ENCODE measurements at places on chromosomes 11 and 22. TPM values are rescaled to one million over a fixed set of nuclear protein-coding genes. Genes with fewer than 3 reads are reported as not detected.

DNA sequence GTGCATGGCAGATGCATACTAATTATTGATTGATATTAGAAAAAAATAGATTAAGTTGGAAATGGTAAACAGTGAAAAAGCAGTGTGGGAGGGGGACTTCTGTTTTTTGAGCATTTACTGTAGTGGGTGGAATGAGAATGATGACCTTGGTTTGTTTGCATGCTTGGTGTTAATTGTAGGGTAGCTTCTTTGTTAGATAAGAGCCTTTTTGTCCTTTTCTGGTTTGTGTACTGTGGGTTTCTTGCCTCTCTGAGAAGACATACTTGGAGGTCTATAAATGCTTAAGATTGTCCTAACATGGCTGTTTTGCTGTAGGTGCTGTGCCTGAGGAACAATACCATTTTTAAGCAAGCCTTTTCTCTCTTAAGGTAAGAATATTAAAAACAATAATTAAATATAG, 17.0 kb downstream of the MRPL48 start:
- DNase-seq, result no peak

DNA sequence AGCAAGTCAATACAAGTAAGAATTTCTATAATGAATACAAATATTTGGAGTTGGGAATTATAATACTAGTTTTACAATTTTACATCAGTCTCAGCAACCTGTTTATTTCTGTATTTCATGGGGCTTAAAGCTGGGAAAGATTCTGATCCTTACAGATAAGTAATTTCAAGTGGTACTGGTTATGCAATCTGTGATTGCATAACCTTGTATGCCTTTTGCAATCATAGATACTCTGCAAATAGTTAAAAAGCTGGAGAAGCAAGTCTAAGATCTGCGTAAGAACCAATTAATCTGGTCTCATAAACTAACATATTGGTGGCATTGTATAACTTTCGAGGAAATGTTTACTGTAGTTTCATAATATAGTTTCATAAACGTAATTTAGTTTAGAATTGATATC, 198.3 kb upstream of the PGR start:
- DNase-seq, result no peak

- no peak for DNase-seq
Observed at GRCh38 chr22:49468487-49469198, 359.0 kb downstream of the BRD1 start.

- DNase-seq, result no peak
Observed at GRCh38 chr11:12222055-12222792, 111.8 kb downstream of the MICAL2 start.

DNA sequence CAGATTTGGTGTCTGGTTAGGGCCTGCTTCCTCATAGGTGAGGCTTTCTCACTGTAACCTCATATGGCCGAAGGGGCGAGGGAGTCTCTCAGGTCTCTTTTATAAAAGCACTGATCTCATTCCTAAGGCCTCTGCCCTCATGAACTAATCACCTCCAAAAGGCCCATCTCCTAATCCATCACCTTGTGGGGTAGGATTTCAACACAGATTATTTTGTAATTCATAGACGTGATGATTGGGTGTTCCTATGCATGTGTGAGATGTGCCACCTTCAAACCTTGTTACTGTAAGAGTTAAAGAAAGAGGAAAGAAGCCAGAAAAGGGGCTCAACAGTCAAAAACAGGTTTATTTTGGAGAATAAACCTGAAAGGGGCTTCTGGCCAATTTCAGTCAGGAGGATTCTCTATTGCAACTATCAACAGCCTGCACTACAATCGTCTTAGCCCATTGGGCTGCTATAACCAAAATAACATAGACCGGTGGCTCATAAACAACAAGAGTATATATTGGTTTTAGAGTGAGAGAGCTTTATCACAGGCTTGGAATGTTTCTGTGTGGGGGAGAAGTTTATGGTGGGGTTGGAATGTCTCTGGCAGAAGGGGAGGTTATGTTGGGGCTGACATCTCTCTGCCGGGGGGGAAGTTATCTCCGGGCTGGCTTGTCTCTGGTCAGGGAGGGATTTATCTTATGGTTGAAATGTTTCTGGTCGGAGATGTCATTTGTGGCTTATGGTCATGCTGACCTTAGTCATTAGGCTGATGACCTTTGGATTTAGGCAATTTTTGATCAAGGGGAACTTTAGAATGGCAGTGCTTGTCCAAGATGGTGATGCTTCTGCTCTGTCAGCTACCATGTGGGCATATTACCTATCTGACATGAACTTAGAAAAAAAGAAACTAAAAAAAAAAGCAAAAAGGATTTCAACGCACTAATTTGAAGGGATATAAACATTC, 35.1 kb downstream of the CSF2RB start:
- DNase-seq, result no peak

DNA sequence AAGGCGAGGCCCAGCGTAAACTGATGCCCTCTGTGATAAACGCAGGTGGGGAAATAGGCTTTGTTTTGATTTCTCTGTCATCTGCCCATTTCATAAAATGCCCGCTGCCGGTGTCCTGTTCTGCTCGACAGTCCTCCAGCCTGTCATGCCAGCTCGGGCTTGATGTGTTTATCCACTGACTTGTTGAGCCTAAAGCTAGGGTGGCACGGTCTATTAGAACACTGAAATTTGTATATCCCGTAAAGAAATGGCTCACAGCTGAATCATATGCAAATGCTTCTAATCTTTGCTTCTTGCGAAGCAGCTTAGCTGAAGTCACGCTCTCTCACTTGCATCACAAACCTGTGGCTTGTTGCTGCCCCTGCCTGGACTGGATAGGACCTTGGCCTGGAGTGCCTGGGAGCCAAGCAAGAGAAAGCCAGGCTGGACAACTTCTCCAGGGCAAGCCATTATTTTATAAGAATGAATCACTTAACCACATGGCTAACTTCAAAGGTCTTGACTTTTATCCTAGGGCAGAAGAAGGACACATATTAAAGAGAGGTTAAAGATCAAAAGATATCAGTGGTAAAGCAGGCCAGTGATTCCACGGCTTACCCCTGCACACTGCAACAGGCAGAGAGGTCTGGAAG, 33.1 kb downstream of the EHF start:
- no peak for DNase-seq

GRCh38 chr22:42430528-42431125, 1.6 kb downstream of the NFAM1 start:
- no peak for DNase-seq

DNA sequence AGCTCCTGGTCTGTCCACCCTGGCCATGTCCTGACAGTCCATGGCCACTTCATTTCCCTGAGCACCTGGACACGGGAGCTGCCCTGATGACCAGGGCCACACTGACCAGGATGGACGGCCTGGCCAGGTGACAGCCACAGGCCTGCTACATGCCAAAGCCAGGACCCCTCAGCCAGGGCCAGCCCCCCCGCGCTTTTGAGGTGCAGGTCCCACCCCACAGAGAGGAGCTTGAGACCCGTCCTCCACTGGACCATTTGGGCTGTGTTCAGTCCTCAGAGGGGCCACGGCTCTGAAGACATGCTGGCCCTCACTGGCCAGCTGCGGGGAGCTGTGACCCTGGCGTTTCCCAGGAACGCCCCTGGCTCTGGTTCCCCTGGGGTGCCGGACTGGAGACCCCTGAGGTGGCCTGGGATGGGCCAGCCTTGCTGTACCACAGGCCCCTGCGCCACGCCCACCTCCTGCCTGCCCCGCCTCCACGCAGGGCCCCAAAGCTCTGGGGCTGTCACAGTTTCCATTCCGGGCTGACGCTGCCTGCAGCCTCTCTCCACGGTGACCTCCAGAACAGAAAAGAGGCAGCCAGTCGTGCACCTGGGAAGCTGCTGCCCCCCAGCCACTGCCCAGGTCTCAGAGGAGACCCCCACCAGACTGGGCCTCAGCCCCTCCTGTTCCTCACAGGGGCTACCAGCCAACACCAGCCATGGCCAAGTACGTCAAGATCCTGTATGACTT, 18.2 kb downstream of the EPS8L2 start:
- no peak for DNase-seq

DNA sequence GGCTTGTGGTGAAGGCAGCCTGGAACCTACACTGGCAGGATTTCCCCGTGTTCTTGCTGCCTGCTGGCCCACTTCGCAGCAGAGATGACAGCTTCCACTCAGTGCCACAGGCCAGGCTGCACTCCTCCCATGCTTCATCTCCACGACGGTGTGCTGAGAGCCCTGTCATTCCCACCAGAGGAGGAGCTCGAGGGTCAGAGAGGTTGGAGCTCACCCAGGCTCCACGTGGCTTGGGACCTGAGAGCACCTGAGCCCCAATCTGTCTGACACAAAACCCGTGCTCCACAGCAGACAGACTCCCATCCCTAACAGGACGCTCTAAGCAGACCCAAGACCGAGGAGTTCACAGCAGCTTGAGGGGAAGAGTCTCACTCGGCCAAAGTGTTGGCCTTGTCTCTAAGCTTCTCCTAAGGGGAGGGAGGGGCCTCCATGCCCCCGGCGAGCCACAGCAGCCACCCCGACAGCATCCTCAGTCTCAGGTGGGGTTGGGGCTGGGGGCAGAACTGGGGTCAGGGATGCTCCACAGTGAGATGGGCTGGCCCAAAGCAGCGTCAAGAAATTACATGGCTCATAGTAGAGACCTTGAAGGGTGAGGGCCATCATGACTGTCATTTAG, 10.7 kb downstream of the LRFN4 start:
- DNase-seq, result no peak

DNA sequence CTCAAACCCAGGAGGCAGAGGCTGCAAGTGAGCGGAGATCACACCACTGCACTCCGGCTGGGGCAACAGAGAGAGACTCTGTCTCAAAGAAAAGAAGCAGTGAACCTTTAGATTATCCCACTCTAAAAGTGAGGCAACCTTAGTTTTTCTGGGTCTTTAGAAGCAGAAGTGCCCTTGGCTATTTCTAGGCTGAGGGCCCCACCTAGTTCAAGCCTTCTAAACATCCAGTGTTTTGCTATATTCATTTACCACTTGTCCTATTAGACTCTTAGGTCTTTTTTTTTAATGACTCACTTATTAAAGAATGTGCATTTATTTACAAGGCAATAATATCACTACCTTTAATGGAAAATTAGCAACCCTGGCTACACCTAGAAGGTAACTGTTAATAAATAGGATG, 16.7 kb upstream of the EHF start:
- DNase-seq, result no peak

The ABCG4 gene
- total RNA-seq, result 0.53 TPM

The KCNJ1 gene
- not detected for total RNA-seq

The SLC22A8 gene
- 2.4 TPM for total RNA-seq
